ENCODE measurements at places on chromosomes 6 and 20.

- DNase-seq, result no peak
Observed at GRCh38 chr20:48709744-48710143, 118.1 kb downstream of the PREX1 start.

GRCh38 chr20:23043376-23043775 lies 6.1 kb downstream of the THBD start:
- no peak for DNase-seq

GRCh38 chr6:70673601-70674000 lies 5.9 kb downstream of the SMAP1 start:
- no peak for DNase-seq

DNA sequence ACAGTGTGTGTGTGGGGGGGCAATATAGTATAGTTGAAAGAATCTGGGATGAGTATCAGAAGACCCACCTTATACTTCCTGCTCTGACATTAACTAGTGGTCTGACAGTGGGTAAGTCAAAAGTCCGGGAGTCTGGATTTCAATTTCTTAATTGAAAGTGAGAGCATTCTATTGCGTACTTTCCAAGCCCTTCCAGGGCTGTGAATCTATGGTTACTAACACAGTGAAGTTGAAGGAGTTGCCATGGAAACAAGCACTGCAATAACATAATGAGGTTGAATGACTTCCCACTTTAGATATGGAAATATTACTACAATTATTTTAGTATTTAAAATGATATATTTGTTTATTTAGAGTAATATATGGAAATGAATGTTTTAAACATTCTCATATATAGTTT lies 80.2 kb downstream of the MLIP start:
- DNase-seq, result no peak

- peak; percentile 34 for DNase-seq
Observed at GRCh38 chr6:169092375-169092774, 161.3 kb downstream of the THBS2 start.

- DNase-seq, result no peak
Observed at GRCh38 chr6:170423814-170424603, 117.5 kb downstream of the FAM120B start.

GRCh38 chr6:87213364-87213763 lies 58.0 kb downstream of the ZNF292 start:
- no peak for DNase-seq

DNA sequence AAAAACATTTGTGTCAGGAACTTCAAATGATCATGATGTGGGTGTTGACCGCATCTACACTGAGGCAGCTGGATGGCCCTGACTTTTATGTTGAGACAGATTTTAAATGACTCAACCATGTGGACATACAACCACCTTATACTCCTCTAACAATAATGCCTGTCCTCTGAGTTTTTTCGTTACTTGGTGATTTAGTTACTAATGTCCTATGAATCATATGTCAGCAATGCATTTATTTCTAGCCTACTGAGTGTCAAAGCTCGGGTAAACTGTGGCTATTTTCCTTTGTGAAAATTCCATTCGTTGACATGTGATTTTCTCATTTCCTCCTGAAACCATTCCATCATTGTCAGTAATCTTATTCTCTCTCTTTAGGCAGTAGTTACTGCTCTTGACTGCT lies 38.9 kb upstream of the NKX2-4 start:
- DNase-seq, result no peak

DNA sequence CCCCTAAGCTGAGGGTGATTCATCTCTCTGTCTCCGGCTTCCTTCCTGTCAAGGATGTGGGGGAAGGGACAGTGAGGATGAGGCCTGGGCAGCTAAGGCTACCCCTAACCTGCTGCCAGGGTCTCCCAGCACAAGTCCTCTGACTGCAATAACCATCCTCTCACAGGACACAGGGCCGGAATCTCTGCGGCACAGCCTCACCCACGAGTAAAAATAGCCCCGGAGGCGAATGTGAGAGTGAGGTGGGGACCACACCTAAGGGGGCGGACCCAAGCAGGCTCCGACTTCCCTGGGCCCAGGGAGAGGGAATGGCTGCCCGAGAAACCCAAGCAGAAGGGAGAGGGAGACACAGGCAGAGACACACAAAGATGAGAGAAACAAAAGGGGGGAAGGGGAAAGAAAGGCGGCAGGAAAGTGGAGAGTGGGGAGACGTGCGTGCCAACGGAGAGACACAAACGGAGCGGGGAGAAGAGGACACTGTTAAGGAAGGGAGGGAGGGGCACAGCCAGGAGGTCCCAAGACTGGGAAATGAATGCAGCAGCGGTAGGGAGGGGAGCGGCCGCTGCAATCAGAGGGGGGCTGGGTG lies 1.4 kb downstream of the CLIC1 start:
- DNase-seq, result peak; percentile 13

- DNase-seq, result no peak
Observed at GRCh38 chr6:135842618-135843392, 8.7 kb upstream of the PDE7B start.

- DNase-seq, result peak; percentile 76
Observed at GRCh38 chr20:3165473-3166337, 6.0 kb upstream of the FASTKD5 start.

GRCh38 chr20:23513164-23513563 lies 22.2 kb downstream of the CST8 start:
- DNase-seq, result no peak

DNA sequence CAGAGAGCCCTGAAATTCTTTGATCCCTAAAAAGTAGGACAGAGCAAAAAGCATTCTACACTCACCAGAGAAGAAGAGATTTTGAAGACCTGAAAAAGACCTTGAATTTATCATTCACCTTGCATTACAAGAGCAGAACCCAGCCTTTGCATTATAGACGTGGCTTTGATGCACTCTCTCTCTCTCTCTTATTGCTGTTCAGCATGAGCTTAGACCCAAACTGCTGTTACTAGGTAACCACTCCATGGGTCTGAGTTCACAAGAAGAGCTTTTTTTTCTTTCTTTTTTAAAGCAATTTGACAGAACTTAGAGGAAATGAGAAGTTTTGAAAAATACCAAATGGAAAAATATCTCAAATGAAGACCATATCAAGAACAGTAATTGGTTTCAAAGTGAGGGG lies 44.4 kb downstream of the COL9A1 start:
- no peak for DNase-seq

- DNase-seq, result no peak
Observed at GRCh38 chr6:12160326-12160725, 129.8 kb upstream of the EDN1 start.

GRCh38 chr6:46054516-46054915 lies 38.9 kb upstream of the CLIC5 start:
- no peak for DNase-seq

DNA sequence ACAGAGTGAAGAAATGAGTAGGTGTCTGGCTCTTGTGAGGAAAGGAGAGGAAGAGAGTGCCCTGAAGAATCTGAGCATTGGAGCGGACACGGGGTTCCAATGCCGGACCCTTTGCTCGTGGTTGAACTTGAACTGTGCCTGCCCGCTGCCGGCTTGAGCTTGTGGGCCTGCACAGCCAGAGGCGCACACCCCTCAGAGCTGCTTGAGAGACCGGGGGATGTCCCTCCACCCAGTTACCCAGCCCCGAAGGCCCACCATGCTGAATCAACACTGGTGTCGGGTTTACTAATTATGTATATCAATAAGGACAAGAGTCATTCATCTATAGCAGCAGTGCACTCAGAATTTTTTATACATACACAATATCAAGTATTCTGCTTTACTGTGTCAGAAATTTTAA lies 218.3 kb upstream of the CST7 start:
- no peak for DNase-seq

- no peak for DNase-seq
Observed at GRCh38 chr6:156771047-156771446, 6.1 kb upstream of the ARID1B start.

DNA sequence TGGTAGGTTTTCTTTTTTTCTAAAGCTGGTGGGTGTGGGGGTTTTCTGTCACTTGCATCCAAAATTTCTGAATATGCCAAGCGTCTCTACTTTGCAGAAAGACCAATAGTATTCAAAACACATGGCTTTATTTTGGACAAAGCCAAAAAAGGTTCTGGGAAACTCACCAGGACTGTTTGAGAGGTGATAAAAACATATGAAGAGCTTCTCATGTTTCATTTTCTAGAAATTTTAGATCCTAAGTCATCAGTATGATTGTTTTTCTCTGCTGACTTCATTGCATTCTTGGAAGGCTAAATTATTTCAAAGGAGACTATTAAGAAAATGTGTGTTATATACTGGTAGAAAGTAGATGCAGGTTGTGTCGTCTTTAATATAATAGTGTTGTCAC lies 51.3 kb downstream of the GCLC start:
- no peak for DNase-seq

GRCh38 chr6:38220069-38220723 lies 400.7 kb downstream of the ZFAND3 start:
- no peak for DNase-seq

GRCh38 chr6:137699031-137699683 lies 167.9 kb upstream of the TNFAIP3 start:
- DNase-seq, result no peak

GRCh38 chr6:132136981-132137380 lies 185.8 kb upstream of the CCN2 start:
- no peak for DNase-seq

- no peak for DNase-seq
Observed at GRCh38 chr6:104700371-104701185, 159.1 kb downstream of the HACE1 start.

- DNase-seq, result peak; percentile 13
Observed at GRCh38 chr6:25218346-25218745, 60.8 kb upstream of the CARMIL1 start.

- DNase-seq, result no peak
Observed at GRCh38 chr6:133436652-133437051, 195.5 kb downstream of the EYA4 start.

DNA sequence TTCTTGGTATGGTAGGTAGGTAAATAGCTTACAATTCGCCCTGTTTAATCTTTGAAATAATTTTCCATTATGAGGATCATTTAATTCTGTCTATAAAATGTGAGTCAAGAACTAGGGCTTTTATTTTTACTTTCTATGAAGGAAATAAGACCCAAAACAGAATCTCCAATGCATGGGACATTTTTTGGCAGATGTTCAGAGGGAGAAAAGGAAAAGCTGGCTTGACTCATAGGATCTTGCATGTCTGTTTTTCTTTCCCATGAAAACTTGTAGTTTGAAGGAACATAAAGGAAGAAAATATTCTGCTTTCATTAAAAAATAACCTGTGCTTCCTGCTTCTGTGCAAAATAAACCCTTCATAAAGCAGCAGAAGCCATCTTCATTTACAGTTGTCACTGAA lies 143.1 kb upstream of the INSM1 start:
- peak; percentile 63 for DNase-seq

GRCh38 chr6:138405816-138406413 lies 1.9 kb downstream of the HEBP2 start:
- DNase-seq, result no peak

DNA sequence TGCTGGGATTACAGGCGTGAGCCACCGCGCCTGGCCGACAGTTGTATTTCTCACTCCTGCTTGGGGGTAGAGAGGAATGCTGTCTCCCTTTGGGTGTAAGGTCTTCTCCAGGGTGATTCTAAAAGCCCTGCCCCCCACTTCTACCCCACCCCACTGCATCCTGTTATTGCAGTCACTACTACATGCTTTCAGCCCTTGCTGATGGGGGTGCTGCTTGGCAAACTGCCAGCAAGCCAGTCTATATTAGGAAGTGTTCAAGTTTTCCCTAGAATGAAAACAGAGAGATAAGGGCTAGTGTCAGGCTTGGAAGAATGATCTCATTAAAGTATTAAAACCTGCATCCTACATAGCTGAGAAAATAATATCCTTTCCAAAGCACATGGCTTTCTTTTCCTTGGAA lies 31.3 kb downstream of the TTI1 start:
- DNase-seq, result no peak

DNA sequence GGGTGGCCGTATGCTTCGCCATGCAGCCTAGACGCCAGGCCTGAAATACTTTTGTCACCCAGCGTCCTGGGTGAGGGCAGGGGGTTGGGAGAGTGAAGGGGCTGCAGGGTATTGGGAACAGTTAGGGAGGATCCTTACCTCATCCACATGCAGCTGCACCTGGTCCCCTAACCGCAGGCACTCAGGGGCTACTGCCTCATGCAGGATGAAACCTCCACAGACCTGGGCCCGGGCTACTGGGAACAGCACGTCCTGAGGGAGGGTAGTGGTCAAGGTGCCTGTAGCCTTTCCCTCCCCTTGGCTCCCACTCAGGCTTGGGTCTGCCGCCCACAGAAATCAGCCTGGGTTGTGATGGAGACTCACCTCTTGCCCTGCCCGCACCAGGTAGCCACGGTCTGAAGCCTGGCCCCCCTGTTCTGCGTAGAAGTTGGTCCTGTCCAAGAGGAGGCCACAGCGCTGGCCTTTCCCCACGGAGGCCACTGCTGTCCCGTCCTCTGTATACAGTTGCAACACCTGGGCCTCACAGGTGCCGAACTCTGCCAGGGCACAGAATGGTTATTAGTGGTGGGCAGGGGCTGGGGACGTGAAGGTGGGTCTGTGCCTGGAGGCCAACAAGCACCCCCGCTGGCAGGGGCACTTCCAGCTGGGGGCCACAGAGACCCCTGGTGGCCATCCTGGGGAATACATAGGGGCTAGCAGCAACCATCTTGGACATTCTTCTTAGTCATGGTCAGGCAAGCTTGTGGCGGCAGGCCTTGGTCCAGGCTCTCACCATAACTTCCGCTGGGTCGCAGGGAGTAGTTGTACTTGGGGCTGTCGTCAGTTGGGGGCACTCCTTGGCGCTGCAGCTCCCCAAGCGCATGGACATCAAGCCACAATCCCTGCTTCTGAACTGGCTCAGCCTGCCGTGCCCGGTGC lies 8.6 kb downstream of the AARS2 start:
- peak; percentile 37 for DNase-seq

- DNase-seq, result no peak
Observed at GRCh38 chr20:60063048-60063451, 104.8 kb downstream of the CDH26 start.

- DNase-seq, result no peak
Observed at GRCh38 chr6:34484899-34485298, 19.0 kb downstream of the PACSIN1 start.

Measured in NCI-H1092 treated with DMSO at 0.1 percent for 48 hours (cell line).